Stimulated activated CD8-positive, alpha-beta memory T cell treated with anti-CD3 and anti-CD28 coated beads, Interleukin-4, amount 100 ng/mL, for 1 hour (primary cell): ENCODE measurements at places on chromosomes 6 and 20.

DNA sequence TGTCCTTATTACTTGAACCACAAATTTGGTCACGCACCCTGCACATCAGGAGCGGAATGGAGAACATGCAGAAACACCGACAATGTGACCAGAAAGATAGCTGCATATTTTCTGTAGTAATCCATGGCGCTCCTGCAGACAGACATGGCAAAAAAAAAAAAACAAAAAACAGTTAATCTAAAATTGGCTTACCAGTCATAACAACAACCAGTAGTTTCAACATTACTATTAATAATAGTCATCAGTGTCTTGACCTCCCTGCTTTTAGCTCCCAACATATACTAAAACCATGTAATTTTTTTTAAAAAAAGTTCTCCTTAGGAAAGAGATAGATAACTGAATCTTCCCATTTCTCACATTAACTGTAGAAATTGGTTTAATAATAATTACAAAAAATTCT lies 6.8 kb downstream of the CGA start:
- DNase-seq, result no peak

DNA sequence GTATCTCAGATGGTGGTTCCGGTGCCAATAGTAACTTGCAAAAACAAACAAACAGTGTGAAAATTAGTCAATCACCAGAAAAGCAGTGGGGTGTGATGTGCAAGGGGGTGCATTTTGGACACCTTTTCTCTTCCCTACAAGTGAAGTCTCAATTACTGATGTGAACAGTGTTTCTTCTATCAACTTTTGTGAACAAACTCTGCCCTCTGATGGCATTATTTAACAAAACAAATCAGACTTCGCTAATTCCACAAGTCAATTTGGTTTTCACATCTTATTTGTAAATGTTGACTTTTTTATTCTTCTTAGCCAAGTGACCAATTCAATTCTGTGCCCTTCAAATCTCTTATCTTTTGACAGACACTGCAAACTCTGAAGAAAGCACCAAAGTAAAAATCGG lies 212.2 kb downstream of the UST start:
- DNase-seq, result no peak

DNA sequence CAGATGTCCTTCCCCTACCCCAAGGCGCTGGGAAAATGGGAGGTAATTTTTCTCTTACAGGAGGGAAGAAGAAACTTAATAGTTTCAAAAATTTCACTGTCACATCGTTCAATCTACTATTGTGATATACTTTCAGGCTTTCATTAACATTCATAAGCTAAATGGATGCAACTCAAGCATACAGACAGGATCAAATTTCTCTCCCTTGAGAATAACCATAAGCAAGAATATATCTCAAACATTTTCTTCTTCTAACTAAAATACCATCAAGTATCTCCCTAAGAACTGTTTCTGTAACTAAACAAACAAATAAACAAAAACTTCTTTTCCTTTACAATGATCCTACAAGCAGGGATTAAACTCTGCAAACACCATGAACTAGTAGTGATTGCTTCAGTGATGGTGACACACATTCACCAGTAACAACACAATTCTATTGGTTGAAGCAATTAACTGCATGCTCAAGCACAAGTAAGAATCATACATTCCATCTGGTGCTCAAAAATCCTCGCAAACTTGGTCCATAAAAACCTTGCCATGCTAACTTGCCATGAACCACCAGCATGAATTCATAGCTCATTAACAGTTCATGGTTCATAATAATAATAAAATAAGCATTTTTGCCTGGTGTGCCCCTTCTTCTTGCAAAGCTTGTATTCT lies 183.8 kb downstream of the PTPRK start:
- no peak for DNase-seq

DNA sequence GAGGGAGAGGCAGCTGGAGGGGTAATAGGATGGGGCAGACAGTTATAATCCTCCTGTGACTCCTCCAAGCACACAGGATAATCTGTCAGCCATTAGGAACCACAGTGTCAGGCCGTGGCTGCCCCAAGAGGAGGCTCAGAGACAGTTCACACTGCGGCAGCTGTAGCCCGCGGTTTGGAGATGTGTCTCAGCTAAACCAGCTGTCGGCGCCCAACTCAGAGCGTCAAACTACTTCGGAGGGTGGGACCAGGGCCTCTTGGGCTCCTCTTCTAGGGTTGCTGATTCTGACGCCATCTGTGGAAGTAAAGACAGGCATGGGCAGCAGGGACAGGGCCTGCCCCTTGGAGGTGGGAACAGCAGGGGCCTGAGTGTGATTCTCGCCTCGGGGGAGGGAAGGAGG lies 309.8 kb downstream of the CDC5L start:
- DNase-seq, result no peak

GRCh38 chr6:84428300-84428907 lies 201.0 kb upstream of the CEP162 start:
- no peak for DNase-seq
